Psoas muscle (tissue), 8 donors: ENCODE measurements at places on chromosomes 6 and 20. TPM values are rescaled to one million over a fixed set of nuclear protein-coding genes. Genes with fewer than 3 reads are reported as not detected.

The BHLHE23 gene
- total RNA-seq: not detected

- no peak overlapping the region for H3K4me3 ChIP-seq
- no peaks in the 10 kb centered on the region for H3K4me1 ChIP-seq
- DNase-seq: no peak
- no peaks in the 10 kb centered on the region for H3K36me3 ChIP-seq
- H3K27ac ChIP-seq: no peak overlapping the region
These were observed 944.7 kb downstream of the PHF3 start for GRCh38 chr6:64580346-64580745.

- H3K4me3 ChIP-seq: no peak overlapping the region
- no peak for DNase-seq
- H3K4me1 ChIP-seq: no peaks in the 10 kb centered on the region
These were observed 106.4 kb upstream of the SSTR4 start for GRCh38 chr20:22928679-22929078.

DNA sequence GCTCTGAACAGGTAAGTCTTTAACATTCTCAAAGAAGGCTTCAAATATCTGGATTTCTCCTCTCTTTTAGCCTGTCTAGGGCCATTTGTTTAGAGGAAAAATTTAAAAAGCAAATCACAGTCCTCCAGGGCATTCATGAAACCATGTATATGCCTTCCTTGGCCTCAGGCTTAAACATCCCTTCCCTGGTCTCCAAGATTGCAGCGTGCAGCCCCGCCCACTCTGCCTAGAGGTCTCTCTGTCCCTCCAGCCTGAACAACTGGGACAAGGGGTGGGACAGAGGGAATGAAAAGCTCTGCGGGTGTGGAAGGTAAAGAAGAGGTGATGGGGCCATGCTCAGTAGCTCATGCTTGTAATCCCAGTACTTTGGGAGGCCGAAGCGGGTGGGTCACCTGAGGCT lies 9.8 kb upstream of the CBFA2T2 start:
- no peak for DNase-seq
- no peak overlapping the region for H3K27ac ChIP-seq
- peaks cover 5% of the 10 kb centered on the region for H3K27me3 ChIP-seq
- H3K4me1 ChIP-seq: no peaks in the 10 kb centered on the region
- no peaks in the 10 kb centered on the region for H3K36me3 ChIP-seq
